ENCODE measurements at places on chromosomes 12 and 14.

GRCh38 chr12:59715434-59715833 is 119.6 kb downstream of the SLC16A7 start:
- DNase-seq: no peak

DNA sequence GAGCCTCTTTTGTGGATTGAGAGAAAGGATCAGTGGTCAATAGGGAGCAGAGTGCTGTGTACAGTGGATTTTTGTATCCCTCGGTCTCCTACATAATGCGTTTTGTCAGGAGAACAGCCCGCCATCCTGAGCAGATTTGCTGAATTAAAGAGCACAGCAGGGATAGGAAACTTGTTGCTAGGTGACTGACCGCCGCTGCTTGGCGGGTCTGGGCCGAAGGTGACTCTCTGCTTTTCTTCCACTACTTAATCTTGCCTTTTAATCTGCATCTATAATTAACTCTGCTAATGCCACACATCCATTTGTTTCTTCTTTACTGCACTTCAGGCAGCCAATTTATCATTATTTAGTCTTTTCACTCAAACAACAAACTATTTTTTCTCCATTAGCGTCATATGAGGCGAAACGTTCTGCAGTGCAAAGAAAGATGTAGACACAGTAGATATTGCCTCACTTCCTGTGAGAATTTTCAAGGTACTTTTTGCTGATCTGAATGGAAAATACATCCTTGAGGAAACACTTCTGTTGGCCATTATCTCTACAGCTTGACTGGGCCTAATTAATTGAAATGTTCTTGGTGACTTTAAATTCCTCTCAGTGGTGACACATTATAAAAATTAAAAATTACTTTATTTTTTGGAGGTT is 108.0 kb downstream of the PPM1A start:
- DNase-seq: no peak

- DNase-seq: no peak
Measured at GRCh38 chr12:77724367-77724957, 106.2 kb upstream of the NAV3 start.

GRCh38 chr12:14167005-14167628 is 185.7 kb upstream of the GRIN2B start:
- DNase-seq: peak; percentile 1

GRCh38 chr12:18653465-18653864 is 84.3 kb downstream of the PLCZ1 start:
- DNase-seq: no peak

- DNase-seq: no peak
Measured at GRCh38 chr12:123488539-123489230, 30.7 kb downstream of the SNRNP35 start.

GRCh38 chr14:89180546-89180945 is 236.5 kb downstream of the FOXN3 start:
- DNase-seq: no peak

DNA sequence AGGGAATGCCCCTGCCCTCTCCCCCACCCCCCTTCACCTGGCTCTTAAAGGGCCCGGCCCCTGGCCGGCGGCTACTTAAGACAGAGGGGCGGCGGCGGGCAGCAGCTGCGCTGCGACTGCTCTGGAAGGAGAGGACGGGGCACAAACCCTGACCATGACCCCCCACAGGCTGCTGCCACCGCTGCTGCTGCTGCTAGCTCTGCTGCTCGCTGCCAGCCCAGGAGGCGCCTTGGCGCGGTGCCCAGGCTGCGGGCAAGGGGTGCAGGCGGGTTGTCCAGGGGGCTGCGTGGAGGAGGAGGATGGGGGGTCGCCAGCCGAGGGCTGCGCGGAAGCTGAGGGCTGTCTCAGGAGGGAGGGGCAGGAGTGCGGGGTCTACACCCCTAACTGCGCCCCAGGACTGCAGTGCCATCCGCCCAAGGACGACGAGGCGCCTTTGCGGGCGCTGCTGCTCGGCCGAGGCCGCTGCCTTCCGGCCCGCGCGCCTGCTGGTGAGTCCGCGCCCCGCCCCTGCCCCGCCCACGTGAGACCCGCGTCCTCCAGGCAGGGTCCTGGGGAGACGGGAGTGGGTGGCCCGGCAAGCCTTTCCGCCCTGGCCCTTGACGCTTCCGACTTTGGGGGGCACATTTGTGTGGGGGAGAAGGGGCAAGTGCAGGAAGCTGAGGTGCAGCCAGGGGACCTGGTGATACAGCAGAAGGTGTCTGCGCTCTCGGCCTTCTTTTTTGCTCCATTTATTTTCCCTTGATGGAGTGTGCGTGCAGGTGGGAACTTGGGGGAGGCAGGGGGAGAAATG is at the start of gene IGFBP6:
Gene IGFBP6, plus strand, starts transcription at position 104 of the 790 bp plus-strand sequence. Its CDS starts 51 bp downstream, at position 155.
- peak; percentile 19 for DNase-seq

GRCh38 chr12:28893856-28894255 is 255.2 kb upstream of the FAR2 start:
- DNase-seq: no peak

GRCh38 chr14:102189874-102190273 is 50.2 kb downstream of the WDR20 start:
- DNase-seq: no peak

DNA sequence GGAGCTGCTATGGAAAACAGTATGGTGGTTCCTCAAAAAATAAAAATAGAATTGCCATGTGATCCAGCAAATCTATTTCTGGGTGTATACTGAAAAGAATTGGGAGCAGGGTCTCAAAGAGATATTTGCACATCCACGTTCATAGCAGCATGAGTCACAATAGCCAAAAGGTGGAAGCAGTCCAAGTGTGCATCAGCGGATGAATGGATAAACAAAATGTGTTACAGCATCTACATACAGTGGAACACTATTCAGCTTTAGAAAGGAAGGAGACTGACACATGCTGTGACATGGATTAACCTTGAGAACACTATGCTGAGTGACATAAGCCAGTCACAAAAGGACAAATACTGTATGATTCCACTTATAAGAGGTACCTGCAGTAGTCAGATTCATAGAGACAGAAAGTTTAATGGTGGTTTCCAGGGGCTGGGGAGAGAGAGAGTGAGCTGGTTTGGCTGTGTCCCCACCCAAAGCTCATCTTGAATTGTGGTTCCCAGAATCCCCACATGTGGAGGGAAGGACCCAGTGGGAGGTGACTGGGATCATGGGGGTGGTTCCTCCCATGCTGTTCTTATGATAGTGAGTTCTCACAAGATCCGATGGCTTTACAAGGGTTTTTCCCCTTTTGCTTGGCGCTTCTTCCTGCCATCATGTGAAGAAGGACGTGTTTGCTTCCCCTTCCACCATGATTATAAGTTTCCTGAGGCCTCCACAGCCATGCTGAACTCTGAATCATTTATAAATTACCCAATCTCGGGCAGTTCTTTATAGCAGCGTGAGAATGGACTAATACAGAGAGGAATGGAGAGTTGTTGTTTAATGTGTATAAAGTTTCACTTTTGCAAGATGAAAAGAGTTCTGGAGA is 17.6 kb upstream of the TBC1D30 start:
- no peak for DNase-seq

DNA sequence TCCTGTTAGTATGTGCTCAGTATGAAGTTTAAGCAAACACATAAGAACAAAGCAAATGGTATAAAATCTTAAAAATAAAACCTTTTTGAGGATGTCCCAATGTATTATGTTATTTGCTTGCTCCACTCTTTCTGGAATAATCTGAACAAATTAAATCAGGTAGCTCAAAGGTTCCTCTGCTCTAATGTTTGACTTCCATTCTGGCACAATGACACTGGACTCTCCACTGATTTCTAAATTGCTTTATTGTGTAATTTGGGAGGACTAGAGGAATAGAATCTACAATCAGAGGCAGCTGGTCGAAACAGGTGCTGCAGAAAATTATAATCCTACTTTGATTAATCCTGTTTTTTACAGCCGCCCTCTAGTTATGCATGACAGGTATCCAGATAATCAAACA is 523.7 kb upstream of the FOXG1 start:
- DNase-seq: no peak

DNA sequence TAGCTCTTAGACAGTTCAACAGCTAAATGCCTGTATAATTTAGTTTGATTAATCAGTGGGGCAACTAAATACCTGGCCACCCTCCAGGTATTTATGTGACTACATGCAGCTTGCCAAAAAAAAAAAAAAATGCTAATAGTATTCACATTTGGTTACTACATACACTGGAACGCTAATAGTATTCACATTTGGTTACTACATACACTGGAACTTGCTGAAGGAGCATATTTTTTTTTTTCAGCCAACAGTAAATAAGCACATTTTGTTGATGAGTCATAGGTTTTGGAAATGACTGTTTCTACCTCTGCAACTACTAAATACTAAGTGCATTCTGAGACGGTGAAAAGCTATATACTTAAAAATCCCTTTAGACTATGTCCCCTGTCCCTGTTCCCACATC is 1172.3 kb downstream of the LRFN5 start:
- no peak for DNase-seq

GRCh38 chr12:52568111-52568510 is 5.5 kb downstream of the KRT74 start:
- no peak for DNase-seq

DNA sequence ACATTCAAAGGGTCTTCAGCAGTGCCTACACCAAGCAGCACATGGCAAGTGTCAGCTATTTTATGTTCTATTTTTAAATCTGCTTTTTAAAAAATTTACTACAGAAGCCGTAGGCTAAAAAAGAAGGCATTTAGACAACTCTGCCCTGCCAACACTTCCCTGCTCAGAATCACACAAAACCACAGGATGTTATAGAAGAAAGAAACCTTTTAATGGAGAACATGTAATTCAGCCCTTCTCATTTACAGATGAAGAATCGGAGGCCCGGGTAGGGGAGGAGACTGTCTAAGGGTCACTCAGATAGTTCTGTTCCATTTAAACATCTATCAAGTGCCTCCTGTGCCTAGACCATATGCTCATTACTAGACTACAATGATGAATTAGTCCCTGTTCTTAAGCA is 171.8 kb upstream of the NTF3 start:
- no peak for DNase-seq

- no peak for DNase-seq
Measured at GRCh38 chr12:2354151-2354991, 301.6 kb downstream of the CACNA1C start.

- DNase-seq: no peak
Measured at GRCh38 chr14:23694949-23695663, 58.9 kb downstream of the DHRS2 start.

DNA sequence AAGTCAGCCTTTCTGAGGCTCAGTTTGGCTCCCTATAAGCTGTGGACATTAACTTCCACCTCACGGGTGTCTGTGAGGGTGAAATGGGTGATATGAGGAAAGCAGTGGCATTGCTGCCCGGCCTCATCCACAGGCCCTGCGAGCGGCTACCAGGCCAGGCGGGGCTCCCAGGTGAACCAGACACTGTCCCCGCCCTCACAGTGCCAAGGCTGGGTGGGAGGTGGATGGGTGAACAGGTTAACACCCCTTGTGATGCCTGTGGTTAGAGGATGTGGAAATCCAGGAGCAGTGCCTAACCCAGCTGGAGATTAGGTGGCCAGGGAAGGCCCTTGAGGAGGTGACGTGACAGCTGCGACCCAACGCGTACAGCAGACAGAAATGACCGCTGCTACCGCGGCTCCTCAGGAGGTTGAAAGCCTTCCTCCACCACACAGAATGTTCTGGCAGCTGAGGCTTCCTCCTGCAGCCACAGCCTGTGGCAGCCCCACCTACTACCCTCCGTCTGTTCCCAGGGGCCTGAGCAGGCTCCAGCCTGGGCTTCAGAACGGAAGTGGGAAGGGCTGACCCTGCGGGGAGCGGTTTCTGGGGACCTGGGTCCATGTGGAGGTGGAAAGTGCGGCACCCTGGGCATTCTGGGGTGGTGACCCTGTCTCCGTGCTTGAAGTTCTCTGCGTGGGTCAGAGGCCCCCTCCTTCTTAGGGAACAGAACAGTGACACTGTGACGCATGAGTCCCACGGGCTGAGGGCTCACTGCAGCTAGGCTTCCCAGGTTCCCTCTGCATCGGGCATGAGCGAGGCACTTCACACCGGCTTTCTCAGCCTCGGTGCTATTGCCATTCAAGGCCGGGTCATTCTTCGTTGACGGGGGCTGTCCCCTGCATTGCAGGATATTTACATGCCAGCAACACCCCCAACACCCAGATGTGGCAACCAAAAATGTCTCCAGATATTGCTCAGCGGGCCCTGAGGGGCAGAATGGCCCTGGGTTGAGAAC is 9.7 kb downstream of the MMAB start:
- no peak for DNase-seq

GRCh38 chr12:118307069-118307954 is 65.4 kb downstream of the TAOK3 start:
- peak; percentile 63 for DNase-seq

GRCh38 chr12:66863276-66863675 is 184.4 kb upstream of the GRIP1 start:
- no peak for DNase-seq

- DNase-seq: no peak
Measured at GRCh38 chr14:104555430-104556255, 23.9 kb upstream of the C14orf180 start.

- no peak for DNase-seq
Measured at GRCh38 chr14:56487761-56488160, 91.8 kb upstream of the TMEM260 start.

DNA sequence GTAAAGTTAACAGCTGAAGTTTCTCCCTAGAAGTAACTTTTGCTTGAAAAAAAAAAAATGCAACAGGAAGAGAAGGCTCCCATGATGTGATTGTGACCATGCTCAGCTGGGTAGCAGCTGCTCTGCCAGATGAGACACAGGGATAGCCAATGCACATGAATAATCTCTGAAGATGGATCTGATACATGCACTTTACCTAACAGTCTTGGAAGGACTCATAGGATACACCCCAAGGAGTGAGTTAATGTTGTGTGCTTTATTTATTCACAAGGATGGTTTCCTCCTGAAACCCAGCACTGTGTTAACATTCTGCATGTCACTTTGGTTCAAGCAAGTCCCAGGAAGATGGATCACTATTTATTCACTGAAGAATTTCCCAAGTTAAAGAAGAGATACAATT is 46.5 kb downstream of the NDUFA12 start:
- DNase-seq: no peak

- no peak for DNase-seq
Measured at GRCh38 chr12:48482930-48483329, 632 bp downstream of the C12orf54 start.

GRCh38 chr12:107444771-107445170 is 240.8 kb upstream of the PWP1 start:
- DNase-seq: no peak

DNA sequence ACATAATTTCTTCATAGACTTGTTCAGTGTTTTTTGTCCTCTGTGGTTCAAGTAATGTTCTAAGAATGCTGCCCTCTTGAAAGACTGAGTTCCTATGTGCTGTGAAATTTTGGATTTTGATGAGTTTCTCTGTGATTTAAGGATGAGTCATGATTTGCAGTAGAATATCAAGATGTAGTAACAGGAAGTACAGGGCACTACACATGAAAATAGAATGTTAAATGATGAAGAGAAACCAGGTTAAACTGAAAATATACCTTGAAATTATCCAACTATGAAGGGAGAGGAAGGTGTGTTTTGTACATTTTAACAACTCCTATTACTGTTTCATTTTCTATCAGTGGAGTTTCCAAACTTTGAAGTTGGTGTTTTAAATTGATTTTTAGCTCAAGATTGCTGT is 4.8 kb downstream of the ELK3 start:
- peak; percentile 49 for DNase-seq

GRCh38 chr12:72509891-72510290 is 237.7 kb downstream of the TRHDE start:
- no peak for DNase-seq

GRCh38 chr12:127145929-127146789 is 1120.8 kb upstream of the TMEM132C start:
- DNase-seq: peak; percentile 12

GRCh38 chr14:34300882-34301734 is 160.9 kb downstream of the SPTSSA start:
- DNase-seq: no peak

Data from amniotic stem cell (primary cell).